ENCODE measurements at places on chromosomes 13 and 19.

DNA sequence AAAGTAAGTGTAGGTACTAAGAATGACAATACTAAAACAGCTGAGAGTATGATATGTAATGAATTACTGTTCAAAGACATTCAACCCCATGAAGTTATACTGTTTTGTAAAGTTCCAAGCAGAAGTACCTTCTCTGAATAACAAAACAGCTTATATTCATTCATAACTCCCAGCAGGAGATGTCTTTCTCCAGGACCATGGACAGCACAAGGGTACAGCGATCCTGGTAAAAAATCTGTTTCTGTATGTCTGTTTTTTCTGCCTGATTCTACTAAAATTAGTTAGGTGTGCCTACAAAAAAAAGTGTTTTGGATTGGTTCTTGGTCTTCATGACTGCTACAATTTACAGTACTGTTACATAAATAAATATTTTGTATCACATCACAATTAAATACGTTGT is 172.5 kb upstream of the SLITRK5 start:
- no peak for DNase-seq

- DNase-seq, result no peak
Measured at GRCh38 chr19:6213266-6213595, 66.5 kb downstream of the MLLT1 start.

DNA sequence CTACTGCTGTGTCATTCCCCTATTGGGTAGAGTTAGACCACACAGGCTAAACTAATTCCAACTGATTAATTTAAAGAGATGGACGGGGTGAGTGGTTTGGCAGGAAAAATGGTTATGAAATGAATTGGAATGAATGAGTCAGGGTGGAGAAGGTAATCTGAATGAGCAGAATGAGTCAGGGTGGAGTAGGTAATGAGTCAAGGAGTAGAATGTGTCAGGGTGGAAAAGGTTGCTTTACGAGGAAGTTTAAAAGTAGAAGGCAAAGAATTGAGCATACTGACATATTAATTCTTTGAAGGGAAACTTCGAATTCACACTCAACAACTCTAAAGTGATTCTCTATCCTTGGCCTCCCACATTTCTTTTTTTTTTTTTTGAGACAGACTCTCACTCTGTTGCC is 12.7 kb upstream of the ZNF121 start:
- peak; percentile 74 for DNase-seq

GRCh38 chr13:61255040-61255796 is 160.4 kb downstream of the PCDH20 start:
- no peak for DNase-seq

DNA sequence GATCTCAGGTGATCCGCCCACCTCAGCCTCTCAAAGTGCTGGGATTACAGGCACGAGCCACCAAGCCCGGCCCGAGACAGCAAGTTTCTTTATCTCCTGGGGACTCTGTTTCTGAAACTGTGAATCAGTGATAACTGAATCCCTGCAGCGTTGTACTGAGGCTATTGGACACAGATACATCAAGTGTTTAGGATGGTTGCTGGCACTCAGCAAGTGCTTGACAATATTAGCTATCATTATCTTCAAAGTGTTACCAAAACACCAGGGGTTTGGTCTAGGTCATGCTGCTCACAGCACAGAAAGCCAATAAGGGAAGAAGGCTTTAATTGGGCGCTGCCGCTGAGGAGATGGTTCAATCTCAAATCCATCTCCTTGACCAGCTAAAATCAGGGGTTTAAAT is 20.5 kb upstream of the PNMA8C start:
- no peak for DNase-seq

GRCh38 chr13:48985756-48986155 is 10.0 kb downstream of the FNDC3A start:
- DNase-seq, result peak; percentile 4

DNA sequence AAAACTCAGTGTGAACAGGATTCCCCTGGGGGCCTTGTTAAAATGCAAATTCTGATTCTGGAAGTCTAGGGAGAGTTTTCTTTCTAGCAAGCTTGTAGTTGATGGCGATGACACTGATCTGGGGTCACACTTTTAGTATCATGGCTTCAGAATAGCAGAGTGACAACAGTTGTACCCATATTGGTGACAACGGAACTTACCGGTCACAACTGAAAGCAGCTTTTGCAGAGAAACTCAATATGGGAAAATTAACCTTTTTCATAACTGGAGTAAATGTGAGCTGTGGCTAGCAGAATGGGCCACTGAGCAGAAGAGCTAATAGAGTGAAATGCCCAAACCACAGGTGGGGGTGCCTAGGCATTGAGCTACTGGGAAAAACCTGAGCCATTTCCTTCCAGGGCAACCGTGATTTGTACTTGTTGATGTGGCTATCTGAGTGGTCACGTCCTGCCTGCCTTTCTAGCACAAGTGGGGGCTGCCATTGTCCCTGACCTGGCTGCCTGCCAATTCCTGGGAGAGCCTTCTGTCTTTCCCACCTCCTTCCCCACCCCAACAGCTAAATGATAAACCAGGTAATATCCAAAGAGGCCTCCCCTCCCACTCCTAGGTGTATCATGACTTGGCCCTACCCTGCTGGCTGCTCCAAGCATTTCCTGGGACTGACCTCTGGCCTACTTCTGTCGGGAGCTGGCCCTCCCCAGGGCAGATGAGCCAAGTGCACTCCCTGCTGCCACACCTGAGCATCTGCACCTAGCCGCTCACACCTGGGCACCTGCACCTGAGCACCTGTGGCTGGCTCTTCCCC is 1.7 kb upstream of the SLC10A2 start:
- DNase-seq, result no peak

DNA sequence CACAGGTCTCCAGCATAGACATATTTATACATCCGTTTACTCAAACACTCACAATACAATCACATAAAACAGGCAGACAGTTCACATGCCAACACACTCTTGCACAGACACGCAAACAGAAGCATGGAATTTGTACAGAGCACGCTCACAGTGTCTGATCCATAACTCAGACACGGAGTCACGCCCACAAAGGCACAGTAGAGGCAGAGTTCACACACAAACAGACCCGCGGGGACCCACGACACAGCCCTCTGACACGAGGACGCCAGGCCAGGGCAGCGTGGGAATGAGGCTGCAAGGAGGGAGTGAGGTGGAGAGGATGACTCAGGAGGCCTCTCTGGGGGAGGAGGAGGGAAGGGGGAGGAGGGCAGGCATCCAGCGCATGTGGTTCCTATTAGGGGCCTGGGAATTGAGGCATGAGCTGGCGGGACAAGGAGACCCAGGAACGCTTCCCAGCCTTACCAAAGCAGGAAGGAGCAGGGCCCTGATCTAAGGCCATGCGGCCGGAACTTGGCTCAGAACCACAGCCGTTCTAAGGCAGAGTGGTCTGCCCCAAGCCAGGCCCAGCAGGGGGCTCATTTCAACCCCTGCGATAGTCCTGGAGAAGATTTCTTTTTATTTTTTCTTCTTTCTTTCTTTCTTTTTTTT is 9.1 kb upstream of the OLFM2 start:
- peak; percentile 100 for DNase-seq

GRCh38 chr19:45473367-45473681 is 5.5 kb downstream of the FOSB start:
- DNase-seq, result no peak

DNA sequence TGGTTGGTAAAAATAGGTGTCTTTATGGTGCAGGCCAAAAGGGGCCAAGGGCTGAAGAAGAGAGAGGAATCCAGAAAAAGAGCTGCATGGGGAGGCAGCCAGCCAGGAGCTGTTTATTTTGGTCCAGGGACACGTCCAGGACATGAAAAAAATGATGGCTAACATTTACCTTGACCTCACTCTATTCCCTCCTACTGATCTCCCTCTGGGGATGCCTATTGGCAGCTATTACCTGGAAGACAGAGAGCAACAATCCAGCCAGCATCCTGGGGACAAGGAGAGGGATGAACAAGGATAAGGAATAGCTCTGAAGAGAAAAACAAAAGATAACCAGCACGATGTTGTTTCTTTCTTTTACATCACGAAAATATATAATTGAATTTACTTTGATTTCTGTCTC is 1599.6 kb downstream of the SLITRK5 start:
- no peak for DNase-seq

DNA sequence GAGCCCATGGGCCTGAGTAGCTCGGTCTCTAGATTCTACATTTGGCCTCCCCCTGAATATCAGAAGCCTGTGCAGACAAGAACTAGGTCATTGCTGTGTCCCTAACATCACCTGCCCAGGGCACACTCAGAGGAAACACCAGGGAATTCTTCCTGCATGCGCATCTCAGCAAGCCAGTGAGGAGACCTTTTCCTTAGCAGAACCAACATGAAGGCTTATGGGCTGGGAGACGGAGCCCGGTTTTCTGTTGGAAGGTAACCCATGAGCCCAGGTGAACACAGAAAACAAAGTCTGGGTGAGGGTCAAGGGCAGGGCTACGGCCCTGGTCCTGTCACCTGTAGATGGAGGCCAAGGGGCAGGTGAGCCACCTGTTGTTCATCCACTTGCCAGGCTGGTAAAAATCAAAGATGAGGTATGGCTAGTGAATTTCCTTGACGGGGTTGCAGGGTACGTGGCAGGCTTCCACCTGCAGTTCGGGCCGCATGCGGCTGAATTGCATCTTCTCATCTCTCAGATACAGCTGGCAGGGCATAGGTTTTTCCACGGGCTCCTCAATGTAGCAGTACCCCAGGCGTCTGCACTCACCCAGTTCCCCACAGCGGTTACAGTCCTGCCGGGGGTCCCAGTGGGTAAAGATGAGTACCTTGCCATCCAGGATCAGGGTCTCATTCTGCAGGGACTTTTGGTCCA is 3.6 kb upstream of the FAM187B start:
- DNase-seq, result no peak

DNA sequence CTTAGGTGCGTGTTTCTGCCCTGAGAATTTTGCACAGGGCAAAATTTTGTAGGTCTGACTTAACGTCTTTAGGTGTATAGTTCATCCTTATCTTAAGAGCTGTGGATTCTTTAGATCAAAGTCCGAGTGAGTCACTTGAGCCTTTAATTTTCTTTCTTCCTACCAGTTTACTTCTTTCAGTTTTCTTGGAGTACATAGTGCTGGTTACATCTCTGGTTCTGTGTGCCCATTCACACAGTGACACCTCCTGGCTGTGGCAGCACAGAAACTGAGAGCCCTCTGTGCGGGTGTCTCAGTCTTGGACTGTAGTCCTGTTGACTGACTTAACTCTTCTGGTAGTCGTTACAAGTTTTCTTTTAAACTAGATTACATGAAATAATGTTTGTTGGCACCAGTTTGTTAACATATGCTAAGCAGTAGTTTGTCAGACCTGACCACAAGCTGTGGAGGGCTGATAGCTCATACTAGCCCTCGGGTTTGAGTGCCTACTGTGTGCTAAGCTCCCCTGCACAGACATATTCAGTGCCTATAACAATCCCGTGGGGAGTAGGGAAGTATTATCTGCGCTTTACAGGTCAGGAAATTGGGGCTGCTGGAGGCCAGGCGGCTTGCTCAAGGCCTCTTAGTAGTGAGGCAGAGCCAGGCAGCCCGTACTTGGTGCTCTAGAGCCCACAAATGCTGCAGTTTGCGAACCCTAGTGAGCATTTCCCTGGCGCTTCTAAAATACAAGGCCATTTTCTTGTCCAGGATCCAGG is 1.6 kb downstream of the GATAD2A start:
- DNase-seq, result peak; percentile 57

All from AG10803 (cell line).